Stimulated activated CD8-positive, alpha-beta memory T cell treated with anti-CD3 and anti-CD28 coated beads, Interleukin-2, amount 100 ng/mL, for 48 hours (primary cell): ENCODE measurements at places on chromosomes 5 and 9.

GRCh38 chr5:137566780-137567179 is 67.7 kb upstream of the SPOCK1 start:
- no peak for DNase-seq

DNA sequence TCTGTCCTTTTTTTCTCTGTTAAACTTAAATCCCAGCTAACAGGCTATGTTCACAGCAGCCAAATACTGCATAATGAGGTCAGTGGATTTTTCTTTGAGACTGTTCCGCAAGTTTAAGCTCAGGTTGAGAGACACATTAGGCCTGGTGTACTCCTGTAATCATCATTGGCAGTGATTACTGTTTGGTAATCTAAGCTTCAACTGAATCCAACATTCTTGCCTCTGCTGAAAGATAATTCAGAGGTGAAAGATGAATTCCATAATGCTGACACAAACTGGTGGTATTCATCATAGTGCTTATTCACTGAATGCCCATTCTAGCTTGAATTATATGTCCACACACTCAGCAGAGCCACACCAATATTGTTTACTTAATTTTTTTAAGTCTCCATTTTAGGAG is 108.5 kb downstream of the NFIB start:
- no peak for DNase-seq

DNA sequence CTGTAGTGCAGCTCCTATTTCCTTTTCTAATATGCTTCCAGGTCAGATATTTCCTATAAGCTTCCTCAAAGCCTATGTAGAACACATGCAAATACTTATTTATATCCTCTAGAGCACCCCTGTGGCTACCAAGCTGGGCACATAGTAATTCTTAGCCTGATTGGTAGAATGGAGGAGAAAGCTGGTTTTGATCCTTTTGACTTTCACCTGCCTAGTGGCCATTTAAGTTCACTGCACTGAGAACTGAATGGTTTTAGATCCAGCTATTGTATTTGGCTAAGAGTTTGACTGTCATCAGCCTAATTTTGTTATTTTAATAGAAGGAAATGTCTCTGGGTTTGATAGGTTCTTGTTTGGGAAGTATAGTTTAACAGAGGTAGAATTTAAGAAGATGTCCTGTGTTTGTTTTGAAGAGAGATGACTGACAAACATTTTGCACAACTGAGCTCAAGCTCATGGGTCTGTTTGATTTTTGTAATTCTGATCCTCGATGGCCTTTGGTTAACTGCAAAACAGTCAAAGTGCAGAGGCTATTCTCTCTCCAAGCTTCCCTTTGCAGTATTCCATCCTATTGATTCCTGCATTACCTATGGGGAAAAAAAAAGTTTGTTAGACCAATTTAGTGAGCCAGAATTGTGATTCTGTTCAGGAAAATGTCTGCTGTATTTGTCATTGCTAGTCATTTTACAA is 85.4 kb downstream of the KCNN2 start:
- no peak for DNase-seq

GRCh38 chr5:150121448-150122157 is 34.0 kb downstream of the PDGFRB start:
- DNase-seq = no peak

DNA sequence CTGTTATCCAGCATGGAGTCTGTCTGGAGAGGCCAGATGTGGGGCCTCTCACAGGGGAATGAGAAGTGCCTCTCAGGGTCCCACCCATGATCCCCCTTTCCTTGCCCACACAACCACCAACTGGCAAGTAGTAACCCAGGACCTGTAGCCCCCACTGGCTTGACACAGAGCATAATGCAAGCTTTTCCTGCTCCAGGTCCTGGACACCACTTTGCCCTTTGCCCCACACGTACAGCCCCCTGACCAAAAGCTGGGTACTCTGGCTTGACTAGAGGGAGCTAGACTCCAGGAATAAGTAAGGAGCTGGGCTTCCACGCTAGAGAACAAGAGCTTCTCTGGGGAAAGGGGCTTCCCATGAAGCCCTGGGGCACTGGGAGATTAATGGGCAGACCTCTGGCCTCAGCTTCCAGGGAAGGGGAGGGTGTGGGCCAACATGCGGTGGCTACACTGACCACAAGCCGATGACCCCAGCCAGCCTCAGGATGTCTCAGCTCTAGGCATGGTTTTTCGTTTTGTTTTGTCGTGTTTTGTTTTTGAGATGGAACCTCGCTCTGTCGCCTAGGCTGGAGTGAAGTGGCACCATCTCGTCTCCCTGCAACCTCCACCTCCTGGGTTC is 109.5 kb downstream of the C9orf50 start:
- no peak for DNase-seq

GRCh38 chr9:109013679-109014607 is 644 bp upstream of the CTNNAL1 start:
- DNase-seq = no peak

GRCh38 chr5:154727361-154727760 is 27.8 kb upstream of the LARP1 start:
- DNase-seq = no peak

DNA sequence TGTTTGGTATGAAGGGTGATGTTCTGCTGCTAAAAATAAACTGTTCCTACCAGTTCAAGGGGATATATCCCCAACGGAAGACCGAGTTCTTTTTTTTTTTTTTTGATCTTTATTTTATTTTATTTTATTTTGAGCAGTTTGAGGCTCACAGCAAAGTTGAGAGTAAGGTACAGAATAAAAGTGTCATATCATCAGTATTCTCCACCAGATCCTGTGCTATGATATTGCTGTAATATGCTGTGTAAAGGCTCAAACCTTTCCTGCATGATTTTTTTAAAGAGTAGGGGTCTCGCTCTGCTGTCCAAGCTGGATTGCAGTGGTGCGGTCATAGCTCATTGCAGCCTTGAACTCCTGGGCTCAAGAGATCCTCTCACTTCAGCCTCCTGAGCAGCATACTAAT is 34.8 kb upstream of the DHFR start:
- no peak for DNase-seq

DNA sequence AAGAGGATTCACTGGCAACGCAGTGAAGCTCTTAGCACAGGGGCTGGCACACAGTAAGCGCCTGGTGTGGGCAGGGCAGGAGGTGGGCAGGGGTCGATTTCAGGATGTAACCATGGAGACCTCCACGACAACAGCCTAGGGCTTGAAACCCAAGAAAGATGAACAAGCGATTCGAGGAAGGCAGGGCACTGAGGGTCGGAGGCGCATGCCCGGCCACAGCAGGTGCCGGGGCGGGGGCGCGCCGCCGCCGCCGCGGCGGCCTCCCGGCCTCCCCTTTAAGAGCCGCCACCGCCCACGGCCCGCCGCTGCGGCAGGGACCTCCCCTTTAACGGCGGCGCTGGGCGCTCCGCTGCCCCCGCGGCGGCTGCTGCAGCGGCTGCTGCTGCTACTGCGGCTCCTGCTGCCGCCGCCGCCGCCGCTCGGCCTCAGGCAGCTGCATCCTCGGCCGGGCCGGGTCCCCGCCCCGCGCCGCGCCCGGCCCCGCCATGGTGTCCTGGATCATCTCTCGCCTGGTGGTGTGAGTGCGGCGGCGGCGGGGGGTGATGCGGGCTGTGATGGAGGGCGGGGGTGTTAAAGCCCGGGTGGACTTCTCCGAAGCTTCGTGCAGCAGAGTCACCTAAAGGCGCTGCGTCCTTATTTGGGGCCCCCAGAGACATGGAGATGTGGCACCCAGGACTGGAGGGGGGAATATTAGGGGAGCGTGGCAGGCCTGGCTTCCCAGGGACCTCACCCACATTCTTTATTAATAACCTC is at the start of gene REEP2:
Gene REEP2 (plus strand): TSS at position 334 of the 753 bp plus-strand sequence. CDS start 152 bp downstream, at position 486.
- DNase-seq = peak; percentile 63

- no peak for DNase-seq
Observed at GRCh38 chr5:175118700-175119309, 325.2 kb downstream of the DRD1 start.

DNA sequence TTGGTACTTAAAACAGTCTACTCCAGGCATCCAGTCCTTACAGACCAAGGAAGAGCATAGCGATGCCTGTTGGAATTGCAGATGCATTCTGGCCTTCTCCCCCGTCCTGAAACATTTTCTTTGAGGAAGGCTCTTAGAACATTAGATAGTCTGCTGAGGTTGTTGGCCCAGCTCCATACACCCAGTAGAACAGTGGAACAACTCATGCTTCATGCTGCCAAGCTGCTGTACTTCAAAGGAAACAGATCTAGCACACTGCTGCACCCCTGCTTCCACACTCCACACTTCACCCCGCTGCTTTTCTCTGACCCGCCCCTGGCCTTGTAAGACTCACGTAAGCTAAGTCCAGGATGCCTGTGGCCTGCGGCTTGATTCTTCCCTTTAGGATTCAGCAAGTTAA is 33.4 kb upstream of the NCS1 start:
- no peak for DNase-seq

GRCh38 chr9:18256568-18256967 is 217.4 kb upstream of the ADAMTSL1 start:
- DNase-seq = no peak

DNA sequence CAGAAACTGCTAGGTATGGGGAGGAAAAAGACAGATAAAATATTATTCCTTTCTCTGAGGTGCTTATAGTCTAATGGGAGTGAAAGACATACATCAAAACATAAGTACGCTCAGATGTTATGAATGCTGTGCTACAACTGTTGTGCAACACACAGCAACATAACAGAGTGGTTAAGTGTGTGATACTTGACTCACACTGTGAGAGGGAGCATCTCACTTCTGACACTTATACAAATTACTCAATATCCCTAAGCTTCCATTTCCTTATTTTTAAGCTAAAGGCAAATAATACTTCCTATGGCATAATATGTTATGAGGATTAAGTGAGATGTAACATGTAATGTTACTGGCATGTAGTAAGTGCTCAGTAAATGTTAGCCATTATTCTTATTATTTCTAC is 110.6 kb upstream of the FER start:
- no peak for DNase-seq

GRCh38 chr9:99594056-99594780 is 227.5 kb upstream of the NR4A3 start:
- DNase-seq = no peak

GRCh38 chr5:158701406-158702177 is 398.1 kb downstream of the EBF1 start:
- DNase-seq = no peak

- DNase-seq = no peak
Observed at GRCh38 chr5:10860645-10861422, 99.8 kb upstream of the DAP start.

GRCh38 chr5:154248691-154249090 is 58.2 kb downstream of the GALNT10 start:
- no peak for DNase-seq

GRCh38 chr5:141942185-141942857 is 15.7 kb downstream of the PCDH12 start:
- no peak for DNase-seq

DNA sequence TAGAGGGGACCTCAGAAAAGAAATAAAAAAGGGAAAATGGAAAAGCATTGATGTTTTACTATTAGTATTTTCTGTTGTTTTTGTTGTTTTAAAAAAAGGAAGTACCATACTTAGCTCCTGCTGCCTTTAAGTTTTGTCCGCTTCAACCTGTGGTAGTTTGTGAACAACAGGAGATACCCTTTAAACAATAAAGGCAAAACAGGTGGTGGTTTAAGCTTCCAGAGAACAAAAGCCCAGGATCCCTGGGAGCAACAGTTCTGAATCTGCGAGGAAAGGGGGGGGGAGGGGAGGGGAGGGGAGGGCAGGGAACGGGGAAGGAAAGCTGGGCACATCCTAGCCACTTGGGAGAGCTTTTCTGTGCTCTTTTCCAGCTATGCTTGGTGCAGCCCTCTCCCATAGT is 2.1 kb upstream of the PSIP1 start:
- no peak for DNase-seq

DNA sequence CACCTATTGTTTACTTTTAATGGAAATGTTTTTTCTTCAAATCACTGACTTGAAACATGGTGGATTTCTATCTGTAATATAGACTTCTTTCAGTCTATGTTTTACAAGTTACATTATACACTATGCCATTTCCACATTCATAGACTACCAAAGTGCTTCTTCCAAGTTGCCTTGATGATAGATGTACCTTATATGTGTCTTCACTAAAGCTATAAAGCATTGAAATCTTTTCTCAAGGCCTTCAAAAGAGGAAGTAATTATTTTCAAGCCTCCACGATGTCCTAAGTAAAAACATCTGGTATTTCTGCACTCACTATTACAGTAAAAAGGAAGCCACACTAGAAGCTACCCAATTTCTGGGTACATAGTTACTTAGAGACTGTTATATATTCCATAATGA is 113.3 kb downstream of the FGF10 start:
- DNase-seq = no peak

DNA sequence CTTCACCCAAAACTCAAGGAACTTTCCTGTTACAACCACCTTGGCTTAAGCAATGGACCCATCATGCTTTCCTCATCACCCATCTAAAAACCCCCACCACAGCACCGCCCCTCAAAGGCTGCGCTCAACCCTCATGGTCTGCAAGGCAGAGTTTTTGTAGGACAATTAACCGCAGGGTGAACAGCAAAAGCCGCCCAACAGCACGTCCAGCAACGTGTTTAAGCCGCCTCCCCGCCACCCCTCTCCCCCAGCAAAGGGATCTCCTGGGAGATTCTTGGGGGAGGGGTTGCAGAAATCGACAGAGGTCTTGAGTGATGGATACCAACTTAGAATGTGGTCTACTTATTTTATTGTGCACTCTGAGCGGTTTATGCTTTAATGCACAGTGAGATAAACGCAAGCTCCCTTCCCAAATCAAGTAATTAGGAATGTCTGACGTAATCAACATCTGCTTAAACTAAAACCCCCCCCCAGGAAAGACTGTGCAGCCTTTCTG is 1.9 kb downstream of the ROR2 start:
- DNase-seq = no peak

DNA sequence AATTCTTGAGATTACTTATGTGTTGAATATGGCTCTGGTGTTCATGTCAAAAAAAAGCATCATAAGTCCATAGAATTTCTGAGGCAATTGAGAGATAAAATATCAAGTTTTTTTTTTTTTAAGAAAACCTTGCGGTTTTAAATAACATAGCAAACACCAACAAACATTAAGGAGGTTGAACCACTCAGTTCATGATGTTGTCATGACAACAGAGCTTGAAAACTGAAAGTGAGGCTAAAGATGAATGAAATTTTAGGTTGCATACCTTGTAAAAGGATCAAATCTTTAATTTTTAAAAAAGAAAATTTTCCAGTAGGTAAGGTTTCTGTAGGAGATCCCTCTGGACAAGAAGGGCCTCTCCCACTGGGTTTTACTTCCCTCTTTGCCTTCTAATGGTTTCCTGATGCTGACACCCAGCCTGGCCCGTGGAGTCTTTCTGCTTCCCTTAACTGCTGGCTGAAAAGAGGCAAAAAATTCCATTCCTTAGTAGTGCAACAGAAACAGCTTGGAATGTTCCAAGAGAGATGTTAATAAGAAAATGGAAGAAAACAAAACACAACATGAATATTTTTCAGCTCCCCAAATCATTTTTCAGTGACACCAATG is 60.0 kb upstream of the FER start:
- no peak for DNase-seq

DNA sequence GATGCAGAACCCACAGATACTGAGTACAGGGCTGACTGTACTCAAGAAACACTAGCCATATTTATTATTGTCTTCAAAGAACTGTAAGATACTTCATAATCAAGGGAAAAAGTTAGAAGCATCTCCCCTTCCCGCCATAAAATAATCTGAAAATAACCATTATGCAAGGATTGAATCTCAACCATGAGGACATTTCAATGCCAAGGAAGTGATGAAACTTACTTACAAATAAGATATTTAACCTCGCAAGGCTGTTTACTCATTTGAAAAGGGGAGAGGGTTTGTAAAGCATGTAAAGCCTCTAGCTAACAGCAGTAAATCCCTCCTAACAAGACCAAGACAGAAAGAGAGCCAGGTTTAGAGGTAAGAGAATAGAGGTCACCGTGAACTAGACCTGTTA is 6.3 kb downstream of the MYO10 start:
- no peak for DNase-seq

GRCh38 chr5:92179651-92180050 is 796.5 kb upstream of the ARRDC3 start:
- no peak for DNase-seq
